ENCODE measurements at places on chromosomes 16 and 17.

DNA sequence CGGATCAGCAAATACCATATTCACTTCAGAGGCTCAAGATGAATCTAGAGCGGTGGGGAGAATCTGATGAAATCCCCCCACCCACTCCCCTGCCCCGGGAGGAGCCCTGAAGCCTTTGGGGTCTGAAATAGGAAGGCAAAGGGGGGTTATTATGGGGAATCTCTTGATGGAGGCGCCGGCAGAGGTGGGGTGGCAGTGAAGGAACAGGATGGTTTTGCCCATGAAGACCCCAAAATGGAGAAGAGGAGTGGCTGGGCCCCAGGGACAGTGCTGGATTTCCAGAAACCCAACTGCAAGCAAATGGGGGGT, 637 bp downstream of the WNT3 start:
- DNase-seq, result no peak

GRCh38 chr16:28494121-28494851, at the start of gene APOBR:
Gene APOBR, plus strand, starts transcription at chr16:28494643. Its CDS starts 39 bp downstream, at chr16:28494682.
- DNase-seq, result no peak

GRCh38 chr17:2054512-2055291, at the start of gene HIC1:
Gene HIC1, plus strand, starts transcription at chr17:2055103. Its CDS starts 1,588 bp downstream, at chr17:2056691.
- DNase-seq, result no peak

- no peak for DNase-seq
These were observed 1.6 kb downstream of the C1QL1 start for GRCh38 chr17:44966348-44967025.

DNA sequence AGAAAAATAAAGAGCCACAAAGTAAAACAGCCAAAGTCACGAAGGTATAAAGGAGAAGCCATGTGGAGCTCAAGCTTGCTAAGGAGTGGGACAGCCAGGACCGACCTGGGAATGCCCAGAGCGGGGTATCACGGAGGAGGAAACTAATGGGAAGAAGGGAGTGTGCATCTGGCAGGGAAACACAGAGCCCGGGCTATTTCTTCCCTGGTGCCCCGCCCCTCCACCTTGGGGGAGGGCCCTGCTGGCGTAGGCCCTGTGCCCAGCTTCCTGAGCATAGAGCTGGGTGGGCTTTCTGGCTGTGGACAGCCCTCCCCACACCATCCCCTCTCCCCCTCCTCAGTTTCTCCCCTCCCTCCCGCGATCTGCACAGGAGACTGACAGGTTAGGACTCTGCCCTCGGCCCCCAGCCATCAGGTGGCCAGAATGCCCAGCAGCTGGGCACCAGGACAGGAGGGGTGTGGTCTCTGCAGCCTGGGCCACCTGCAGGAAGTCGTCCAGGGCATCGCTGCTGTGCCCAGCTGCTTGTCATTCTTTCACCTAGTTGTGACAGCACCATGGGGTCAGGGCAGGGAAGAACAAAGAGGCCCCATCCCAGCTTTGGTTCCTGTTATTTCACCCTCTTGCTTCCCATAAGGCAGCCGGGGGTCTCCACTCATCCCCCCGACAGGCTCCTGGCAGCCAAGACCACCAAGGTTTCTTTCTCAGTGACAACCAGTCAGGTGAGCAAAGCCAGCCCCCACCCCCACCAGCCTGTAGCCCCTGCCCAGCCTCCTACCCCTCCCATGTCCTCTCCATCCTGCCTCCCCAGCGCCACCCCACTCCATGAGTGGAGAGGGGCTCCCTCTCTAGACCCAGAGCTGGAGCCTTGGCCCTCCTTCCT, 7.1 kb upstream of the DCAF7 start:
- no peak for DNase-seq

GRCh38 chr16:48354877-48355855, 30.0 kb downstream of the SIAH1 start:
- DNase-seq, result no peak

All from retinal pigment epithelial cell (primary cell).